ENCODE measurements at places on chromosomes 4 and X. TPM values are rescaled to one million over a fixed set of nuclear protein-coding genes. Genes with fewer than 3 reads are reported as not detected.
A peak's percentile ranks its signal among the peaks of the same experiment; 100 is the strongest.

TMEM271 gene
- not detected for total RNA-seq

GRCh38 chr4:37538931-37539330 is 147.2 kb downstream of the RELL1 start:
- no peak for DNase-seq

- no peak for DNase-seq
Observed at GRCh38 chrX:4129626-4130025, 416.2 kb upstream of the PRKX start.

HELT gene
- not detected for total RNA-seq

DNA sequence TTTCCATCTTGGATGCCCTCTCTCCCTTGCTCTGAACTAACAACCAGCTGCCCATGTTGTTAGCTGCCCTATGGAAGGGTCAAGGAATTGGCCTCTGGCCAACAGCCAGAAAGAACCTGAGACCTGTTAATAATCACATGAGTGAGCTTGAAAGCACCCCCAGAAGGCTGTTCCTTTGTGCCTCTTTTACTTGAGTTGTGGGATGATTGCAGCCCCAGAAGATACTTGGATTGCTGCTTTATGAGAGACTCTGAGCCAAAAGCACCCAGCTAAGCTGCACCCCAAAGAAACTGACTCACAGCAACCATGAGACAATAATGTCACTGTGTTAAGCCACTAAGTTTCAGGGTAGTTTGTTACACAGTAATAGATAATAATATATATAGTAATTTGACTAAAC is 73.3 kb downstream of the FRYL start:
- peak; percentile 24 for DNase-seq

- DNase-seq: no peak
Observed at GRCh38 chrX:7225338-7225737, 77.4 kb upstream of the PUDP start.

SLC6A14 gene
- total RNA-seq: not detected

DNA sequence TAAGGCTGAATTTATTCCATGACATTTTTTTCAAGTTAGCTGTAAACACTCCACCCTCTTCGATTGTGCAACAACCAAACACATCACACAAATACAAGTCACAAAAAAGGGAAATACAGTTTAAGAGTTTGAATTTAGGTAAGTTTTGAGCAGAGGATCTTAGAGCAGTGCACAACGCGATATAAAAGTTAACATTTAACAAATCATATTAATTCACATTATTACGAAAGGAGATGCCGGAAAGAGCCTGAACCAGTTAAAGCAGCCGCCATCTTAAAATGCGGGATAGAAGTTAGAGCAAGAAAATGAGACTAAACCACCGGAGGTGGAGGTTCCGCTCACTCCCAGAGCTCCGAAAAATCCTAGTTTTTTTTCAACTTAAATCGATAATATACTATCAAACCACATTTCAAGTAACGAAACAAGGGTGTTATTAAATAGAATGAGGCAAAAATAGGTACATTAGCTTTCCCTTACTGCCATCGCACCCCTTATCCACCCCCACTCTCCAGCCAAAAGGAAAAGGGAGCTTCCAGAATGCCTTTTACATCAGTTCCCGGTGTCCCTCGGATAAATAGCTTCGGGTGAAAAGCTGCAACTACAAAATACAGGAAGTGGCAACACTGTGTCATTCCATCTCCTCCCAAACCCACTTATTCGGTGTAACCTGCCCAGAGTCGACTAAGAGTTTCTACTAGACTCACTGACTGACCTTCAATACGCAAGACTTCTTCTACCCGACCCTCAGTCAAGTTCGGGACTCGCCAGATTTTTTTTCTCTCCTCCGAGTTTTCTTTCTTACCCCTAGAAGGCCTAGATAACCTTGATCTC is 1.9 kb downstream of the UBE2D3 start:
- DNase-seq: peak; percentile 57

- DNase-seq: peak; percentile 85
Observed at GRCh38 chr4:39036172-39036571, 4.0 kb upstream of the TMEM156 start.

DHRSX gene
- 31.3 TPM for total RNA-seq

OR13H1 gene
- total RNA-seq: not detected

PCDH11X gene
- total RNA-seq: 0.03 TPM

- DNase-seq: no peak
Observed at GRCh38 chr4:71537551-71538065, 198.8 kb downstream of the SLC4A4 start.

DNA sequence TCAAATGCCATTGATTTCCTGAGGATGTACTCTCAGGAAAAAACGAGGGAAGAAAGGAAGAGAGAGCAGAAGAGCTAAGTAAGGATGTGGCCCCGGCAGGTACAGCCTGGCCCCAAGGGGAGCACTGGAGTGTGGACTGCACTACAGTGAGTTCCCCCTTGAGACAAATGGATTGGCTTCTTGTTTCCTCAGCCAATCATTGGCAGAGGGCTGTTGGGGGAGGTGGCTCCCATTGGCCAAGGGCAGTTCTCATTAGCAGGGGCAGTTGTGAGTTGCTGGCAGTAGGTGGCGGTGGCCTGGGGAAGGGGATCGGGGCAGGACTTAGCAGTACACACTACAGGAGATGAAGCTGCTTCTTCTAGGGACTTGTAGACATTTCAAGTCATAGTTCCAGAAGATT is 24.1 kb upstream of the OCIAD2 start:
- DNase-seq: no peak

SPOCK3 gene
- 1.7 TPM for total RNA-seq

DNA sequence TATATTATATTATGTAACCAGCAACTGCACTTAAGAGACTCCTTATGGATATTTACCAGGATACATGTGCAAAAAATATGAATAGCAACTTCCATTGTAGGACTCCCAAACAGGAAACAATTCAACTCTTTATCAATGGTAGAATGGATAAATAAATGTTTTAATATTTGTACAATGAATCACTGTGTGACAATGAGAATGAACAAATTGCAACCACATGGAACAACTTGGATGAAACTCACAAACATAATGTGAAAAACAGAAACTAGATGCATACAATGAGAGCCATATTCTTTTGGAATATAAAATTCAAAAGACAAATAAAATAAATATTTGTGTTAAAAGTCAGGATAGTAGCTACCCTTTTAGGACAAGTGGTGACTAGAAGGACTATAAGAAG is 1015.7 kb downstream of the TECRL start:
- no peak for DNase-seq

GAGE12H gene
- not detected for total RNA-seq

PDE5A gene
- 2.5 TPM for total RNA-seq

- DNase-seq: no peak
Observed at GRCh38 chrX:136163689-136164088, 16.4 kb downstream of the FHL1 start.

DCLK2 gene
- 29.7 TPM for total RNA-seq

MTCP1 gene
- 19.2 TPM for total RNA-seq

GRCh38 chr4:6403400-6403685 is 69.1 kb downstream of the PPP2R2C start:
- DNase-seq: no peak

GC gene
- total RNA-seq: not detected

HPGD gene
- total RNA-seq: 10.5 TPM

DNA sequence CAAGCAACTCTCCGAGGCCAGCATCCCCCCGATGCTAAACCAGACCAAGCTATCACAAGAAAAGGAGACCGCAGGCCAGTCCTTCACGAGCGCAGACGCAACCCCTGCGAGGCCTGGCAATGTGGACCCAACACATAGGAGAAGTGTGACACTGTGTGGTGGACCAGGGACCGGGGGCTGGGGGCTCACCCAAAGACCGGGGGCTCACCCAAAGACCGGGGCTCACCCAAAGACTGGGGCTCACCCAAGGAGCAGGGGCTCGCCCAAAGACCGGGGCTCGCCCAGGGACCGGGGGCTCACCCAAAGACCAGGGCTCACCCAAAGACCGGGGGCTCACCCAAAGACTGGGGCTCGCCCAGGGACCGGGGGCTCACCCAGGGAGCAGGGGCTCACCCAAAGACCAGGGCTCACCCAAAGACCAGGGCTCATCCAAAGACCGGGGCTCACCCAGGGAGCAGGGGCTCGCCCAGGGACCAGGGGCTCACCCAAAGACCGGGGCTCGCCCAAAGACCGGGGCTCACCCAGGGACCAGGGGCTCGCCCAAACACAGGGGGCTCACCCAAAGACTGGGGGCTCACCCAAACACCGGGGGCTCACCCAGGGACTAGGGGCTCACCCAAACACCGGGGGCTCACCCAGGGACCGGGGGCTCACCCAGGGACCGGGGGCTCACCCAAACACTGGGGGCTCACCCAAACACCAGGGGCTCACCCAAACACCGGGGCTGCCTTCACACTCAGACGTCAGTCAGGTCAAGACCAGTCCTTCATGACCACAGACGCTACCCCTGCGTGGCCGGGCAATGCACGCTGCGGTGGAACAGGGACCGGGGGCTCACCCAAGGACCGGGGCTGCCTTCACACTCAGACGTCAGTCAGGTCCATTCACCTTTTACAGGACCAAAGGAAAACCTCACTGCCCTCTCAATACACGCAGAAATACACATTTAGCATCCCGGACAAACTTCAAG is 32.9 kb downstream of the PPP2R3B start:
- DNase-seq: no peak

SPANXB1 gene
- total RNA-seq: not detected

GAGE1 gene
- not detected for total RNA-seq

Measured in Caki2 (cell line).